ENCODE measurements at places on chromosomes 7 and 10. TPM values are rescaled to one million over a fixed set of nuclear protein-coding genes. Genes with fewer than 3 reads are reported as not detected.

CDK14 gene
- total RNA-seq = 30.2 TPM

GFRA1 gene
- 4.2 TPM for total RNA-seq

FXYD4 gene
- not detected for total RNA-seq

GRCh38 chr7:83633516-83633915, 15.4 kb downstream of the SEMA3E start:
- DNase-seq = no peak

GRCh38 chr10:131982185-131982756, 548 bp upstream of the BNIP3 start:
- no peak for DNase-seq

DNA sequence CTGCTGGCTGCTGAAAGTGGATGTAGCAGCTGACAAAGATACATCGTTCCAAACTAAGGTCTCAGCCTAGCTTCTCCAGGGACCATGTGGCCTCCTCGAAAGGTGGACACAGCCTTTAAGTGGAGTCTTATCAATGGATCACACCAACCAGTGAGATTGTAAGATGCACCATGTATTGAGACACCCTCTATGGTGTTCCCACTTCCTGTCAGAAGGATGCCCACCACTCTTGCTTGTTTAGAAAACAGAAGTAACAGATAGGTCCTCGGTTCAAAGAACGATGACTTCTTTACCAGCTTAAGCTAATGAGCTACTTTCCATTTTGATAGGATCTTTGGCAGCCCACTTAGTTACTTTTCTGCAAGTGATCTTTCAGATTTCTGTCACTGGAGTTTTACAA, 34.3 kb downstream of the SLC25A13 start:
- no peak for DNase-seq

SLC13A1 gene
- total RNA-seq = not detected

PRPS1L1 gene
- total RNA-seq = not detected

DNA sequence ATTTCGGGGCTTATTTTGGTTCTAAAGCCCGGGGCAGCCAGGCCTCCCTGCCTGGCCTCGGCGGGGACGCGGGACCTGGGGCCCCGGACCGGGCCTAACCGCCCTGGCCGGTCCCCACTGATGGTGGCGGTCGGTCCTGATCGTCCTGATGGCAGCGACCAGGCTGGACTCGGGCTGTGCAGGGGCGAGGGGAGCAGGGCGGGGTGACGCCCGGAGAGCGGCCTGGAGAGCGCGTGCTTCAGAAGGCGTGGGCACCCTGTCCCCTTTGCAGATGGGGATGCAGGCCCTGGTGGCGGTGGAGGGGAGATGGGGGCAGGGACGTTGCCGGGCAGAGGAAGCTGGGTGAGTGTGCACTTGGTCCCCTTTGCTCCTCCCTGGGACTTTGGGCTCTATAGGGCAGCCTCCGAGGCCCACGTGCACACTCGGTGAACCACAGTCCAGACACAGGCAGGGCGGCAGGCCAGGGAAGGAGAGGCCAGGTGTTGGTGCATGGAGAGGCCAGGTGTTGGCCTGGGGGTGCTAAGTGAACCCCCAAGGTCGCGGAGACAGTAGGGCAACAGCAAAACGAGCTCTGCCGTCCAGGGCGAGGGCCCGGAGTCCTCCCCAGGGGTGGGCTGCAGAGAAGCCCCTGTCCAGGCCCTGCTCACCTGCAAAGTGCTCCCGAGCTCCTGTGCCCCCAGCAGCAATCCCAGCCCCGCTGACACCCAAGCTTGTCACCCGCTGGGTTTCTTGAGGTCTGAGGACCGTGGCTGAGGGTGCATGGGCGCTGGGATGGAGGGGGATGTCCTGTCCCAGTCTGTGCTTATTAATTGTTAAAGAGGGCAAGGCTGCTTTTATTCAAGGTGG, 42.4 kb upstream of the FAM20C start:
- DNase-seq = peak; percentile 24

DKK1 gene
- total RNA-seq = 6.8 TPM

All from endothelial cell (in vitro differentiated cells).